T-cell (primary cell): ENCODE measurements at places on chromosomes 5 and 9.

GRCh38 chr9:126986506-126986951 lies 71.9 kb downstream of the RALGPS1 start:
- DNase-seq, result peak; percentile 24

DNA sequence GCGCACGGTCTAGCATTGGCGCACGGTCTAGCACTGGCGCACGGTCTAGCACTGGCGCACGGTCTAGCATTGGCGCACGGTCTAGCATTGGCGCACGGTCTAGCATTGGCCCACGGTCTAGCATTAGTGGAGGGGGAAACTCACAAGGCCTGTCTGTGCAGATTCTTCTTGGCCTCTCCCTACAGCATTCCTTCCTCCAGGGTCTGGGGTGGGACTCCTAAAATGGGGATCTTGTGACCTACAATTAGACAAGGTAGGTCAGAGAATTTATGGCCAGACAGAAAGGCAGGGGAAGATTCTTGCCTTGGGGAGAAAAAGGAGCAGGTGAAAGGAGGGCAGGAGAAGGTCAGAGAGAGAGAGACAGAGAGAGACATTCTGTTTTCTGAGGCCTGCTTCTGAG lies 5.4 kb upstream of the GBGT1 start:
- DNase-seq, result no peak

DNA sequence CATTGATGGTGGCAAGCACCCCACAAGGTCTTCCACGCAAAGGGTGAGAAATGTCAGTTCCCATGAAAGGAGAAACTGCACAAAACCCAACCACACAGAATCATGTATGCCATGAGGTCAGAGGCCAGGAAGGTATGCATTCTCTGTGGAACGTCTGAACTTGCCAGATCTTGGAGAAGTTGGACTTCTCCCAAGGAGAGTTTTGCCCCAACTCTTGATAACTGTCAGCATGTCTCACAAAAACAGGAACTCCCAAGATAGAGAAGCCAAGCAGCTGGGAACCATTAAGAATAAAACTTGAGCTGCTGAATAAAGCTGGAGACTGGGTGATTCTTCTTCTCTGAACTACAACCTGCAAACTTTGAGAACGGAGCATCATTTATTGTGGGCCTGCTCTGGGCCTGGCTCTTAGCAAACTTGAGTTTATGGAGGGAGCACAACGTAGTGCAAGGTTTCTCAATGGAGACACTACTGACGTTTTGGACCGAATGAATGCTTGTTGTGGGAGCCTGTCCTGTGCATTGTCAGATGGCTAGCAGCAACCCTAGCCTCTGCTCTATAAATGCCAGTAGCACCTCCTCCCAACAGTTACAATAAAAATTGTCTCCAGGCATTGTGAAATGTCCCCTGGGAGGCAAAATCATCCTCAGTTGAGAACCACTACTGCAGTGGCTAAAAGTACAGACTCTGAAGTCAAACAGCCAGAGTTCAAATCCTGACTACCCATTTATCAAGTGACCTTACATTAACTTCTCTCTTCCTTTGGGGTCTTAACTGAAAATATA lies 193.5 kb downstream of the ACTL7B start:
- DNase-seq, result no peak

DNA sequence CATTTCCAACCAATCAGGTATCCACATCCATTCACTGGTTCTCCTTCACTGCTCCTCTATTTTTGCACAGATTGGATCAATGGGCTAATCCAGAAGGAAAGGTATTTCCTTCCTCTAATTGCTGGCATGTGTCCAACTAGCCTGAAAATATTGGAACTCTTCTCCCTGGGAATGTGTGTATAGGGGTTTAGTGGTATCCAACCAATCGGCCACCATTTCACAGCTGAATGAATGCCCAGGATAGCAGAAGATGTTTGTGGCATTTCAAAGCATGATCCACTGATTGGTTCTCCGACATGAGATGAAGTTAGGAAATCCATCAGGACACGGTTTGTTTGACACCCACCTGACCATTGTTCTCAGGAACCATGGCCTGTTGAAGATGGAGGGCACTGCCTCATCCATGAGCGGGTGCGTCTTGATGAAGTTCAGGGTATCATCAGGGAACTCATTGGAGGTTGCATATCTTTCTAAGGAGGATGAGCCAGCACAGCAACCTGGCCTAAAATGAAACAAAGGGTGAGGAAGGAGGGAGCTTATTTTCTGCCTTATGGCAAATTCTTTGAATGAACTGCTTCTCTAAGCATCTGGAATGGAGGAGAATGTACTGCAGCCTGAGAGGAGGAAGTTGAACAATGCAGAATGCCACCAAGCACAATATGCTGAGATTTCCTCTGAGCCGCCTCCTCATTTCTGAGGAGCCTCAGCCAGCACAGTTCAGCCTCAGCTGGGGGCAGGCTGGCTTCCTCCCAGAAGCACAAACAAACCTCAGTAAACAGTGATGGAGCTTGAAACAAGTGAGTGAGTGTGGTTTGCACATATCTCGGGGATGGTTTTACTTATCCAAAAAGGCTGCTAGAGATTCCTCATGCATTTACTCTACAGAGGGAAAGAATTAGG lies 94.6 kb downstream of the SEMA6A start:
- no peak for DNase-seq

DNA sequence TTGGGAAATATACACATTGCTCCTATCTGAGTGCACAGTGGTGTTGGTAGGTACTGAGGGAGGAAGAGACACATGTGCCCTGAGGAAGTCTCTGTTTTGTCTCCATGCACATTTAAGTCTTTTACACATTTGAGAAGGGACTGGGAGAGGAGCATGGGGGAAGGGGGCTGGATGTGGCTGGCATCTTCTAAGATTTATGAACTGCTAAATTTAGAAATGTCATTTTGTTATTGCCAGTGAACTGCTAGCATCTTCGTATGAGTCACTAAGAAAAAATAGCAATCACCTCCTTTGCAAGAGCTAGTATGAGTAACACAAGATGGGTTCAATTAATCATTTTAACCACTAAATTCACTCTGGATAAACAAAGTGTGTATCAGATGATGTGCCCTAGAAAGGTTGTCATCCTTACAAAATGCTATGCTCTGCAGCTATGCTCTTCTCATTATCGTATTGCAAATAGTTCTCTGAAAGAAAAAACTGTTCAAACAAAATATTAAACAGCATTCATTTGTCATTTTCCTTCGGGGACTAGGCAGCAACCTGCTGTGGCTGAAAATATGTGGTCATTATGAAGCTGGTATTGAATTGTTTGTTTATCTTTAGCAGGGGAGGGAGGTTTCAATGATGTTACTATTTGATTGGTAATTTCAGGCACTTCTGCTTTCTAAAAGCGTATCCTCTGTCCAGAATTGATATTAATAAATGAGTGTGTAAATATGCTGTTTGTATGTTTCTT lies 236.5 kb downstream of the DMRTA1 start:
- no peak for DNase-seq

GRCh38 chr5:89200899-89201298 lies 317.9 kb upstream of the MEF2C start:
- DNase-seq, result no peak

DNA sequence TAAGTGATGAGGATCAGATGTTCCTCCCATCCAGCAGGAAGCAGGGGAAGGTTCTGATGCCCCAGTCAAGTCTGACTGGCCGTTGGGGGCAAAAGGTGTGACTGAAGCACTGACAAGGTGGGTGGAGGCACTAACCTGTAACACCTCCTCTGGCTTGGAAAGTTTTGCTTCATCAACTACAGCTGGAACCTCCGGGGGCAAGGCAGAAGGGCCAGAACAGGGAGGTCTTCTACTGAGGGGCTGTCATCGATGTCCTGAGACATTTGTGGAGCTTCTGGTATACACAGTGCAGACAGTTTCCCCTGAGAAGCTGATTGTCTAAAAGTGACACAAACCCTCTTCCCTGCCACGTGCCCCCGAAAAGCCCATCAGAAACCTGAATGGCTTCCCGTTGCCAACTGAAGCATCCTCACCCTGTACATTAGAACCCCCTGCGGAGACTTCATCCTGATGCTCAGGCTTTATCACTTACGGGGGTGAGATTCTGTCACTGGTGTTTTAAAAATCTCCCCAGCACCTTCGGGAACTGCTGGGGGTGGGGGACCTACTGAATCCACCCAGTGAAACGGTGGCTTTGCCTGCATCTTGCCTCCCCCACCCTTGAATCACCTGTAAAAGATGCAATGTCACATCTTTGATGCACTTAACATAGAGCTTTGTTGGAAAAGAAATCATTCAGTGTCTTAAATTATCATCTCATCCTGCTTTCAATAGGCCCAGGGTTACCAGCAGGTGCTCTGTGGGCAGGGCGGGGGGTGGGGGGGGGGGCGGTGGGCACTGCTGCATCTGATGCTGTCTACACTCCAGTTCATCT lies 24.6 kb downstream of the TRAF1 start:
- DNase-seq, result no peak

DNA sequence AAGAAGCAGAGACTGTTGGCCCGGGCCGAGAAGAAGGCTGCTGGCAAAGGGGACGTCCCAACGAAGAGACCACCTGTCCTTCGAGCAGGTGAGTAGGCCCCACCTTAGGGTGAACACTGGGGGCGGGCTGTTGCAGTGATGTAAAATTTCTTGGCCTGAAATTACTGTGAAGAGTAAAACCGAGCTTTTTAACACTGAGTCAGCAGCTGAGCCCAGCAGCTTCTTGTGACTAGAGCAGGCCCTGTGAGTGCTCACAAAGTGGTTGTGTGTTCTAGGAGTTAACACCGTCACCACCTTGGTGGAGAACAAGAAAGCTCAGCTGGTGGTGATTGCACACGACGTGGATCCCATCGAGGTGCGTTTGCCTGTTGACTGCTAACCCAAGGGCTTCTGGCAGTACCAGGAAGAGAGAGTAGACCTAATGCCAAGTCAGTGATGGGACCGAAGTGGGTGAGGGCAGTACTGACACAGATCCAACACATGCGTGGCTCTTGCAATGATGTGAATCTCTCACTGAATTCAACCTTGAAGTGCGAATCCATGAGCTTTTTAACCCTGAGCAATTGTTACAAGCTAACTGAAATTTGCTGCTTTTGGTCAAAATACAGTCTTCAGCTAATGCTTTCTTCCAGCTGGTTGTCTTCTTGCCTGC lies 2.1 kb downstream of the RPL7A start:
- DNase-seq, result no peak

GRCh38 chr9:27386571-27387091 lies 89.7 kb upstream of the EQTN start:
- DNase-seq, result no peak

GRCh38 chr5:62167561-62168057 lies 138.4 kb upstream of the KIF2A start:
- DNase-seq, result no peak

- no peak for DNase-seq
Observed at GRCh38 chr5:138817241-138817640, 57.9 kb downstream of the LRRTM2 start.

GRCh38 chr9:88949425-88949824 lies 41.8 kb upstream of the S1PR3 start:
- no peak for DNase-seq

GRCh38 chr9:81052846-81053245 lies 636.5 kb downstream of the TLE1 start:
- no peak for DNase-seq

DNA sequence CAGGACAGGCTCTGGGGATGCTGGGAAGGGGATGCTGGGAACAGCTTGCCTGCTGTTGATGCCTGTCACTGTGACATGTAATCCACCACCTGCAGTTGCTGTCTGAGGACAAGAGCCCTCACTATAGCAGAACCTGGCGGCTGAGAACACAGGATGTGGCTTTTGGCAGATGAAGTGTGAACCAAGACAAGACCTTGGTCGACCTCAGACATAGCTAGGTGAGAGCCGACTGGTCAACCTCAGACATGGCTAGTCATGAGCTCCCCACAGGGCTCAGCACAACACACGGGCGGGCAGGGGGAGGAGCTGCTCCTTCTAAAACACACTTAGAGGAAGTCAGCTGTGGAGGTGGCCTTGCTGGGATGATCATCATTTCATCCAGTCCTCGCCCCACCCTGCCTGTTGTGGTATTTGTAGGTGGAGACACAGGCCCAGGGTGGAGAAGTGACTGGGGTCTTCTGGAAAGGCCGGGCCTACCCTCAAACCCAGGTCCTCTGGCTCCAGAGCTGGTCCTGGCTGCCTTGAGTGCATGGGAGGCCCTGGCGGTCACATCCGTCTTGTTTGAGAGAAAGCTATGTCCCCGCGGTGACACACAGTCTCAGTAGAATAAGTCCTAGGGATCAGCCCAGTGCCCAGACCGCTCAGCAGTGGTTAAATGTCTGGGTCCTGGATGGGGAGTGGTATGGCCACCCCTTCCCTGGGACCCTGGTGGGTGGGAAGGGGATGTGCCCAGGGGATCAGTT lies 6.1 kb downstream of the SUSD3 start:
- DNase-seq, result peak; percentile 94
